ENCODE measurements at places on chromosomes 1 and 21.

DNA sequence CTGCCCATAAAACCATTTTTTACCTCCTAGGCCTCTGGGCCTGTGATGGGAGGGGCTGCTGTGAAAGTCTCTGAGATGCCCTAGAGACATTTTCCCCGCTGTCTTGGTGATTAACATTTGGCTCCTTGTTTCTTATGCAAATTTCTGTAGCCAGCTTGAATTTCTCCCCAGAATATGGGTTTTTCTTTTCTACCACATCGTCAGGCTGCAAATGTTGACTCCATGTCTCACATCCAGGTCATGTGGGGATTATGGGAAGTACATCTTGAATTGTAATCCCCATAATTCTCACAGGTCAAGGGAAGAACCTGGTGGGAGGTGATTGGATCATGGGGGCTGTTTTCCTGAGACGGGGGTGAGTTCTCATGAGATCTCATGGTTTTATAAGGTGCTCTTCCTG, 603.2 kb downstream of the SMYD3 start:
- DNase-seq, result no peak

- no peak for DNase-seq
These were observed 32.9 kb downstream of the IFI44 start for GRCh38 chr1:78682496-78682895.

GRCh38 chr21:46619846-46620245, 15.0 kb upstream of the S100B start:
- no peak for DNase-seq

DNA sequence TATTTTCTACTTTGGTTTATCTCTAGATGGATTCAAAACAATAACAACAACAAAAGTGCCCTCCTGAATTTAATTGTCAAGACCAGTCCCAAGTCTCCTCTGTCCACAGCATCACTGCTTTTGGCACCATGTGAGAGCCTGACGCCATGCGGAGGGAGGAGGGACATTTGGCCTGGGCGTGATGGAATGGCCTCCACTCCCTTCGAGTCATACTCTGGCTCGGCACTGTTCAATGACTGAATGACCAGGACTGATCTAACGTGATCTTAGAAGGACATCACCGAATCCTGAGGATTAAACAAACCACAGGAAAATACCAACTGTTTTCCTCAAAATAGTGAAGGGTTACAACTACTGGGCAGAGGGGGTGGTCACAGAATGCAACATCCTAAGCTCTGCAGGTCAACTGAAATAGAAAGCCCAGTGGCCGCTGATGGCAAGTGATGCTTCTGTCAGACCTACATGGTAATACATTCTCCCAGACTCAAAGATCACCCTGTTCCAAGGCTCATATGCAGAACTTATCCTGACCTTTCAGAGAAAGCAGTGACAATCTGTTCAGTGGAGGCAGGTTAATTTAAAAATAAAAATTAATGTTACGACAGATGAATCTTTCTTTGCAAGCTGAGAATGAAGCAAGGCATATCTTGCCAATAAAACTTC, 19.1 kb downstream of the SRSF4 start:
- DNase-seq, result no peak

DNA sequence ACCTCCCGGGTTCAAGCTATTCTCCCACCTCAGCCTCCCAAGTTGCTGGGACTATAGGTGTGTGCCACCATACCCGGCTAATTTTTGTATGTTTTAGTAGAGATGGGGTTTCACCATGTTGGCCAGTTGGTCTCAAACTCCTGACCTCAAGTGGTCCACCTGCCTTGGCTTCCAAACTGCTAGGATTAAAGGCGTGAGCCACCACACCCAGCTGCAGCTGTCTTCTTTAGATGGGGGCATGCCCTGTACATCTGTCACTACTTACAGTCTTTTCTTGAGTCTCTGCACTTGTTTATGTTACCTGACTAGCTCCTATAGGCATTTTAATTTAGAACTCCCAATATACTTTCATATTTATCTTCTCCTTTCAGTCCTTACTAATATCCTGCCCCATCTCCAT, 64.2 kb downstream of the SELENOF start:
- no peak for DNase-seq

DNA sequence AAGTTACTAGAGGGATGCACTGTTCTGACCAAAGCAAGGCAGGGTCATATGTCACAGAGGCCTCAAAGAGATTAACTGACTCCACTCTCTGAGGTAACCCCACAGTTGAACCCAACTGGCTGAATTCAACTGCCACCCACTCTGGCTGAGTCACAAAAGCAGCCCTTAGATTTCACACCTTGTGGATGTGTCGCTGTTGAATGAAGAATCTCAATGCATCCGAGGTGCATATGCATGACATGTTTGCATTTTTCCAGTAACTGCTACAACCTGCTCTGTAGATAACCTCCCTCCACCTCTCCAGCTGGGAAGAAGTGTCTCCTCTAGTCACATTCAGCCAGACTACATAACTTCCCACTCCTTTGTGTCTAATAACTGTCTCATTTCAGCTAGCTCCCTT, 27.9 kb upstream of the KIF21B start:
- no peak for DNase-seq

GRCh38 chr1:157085421-157085820, 14.2 kb downstream of the ETV3L start:
- DNase-seq, result peak; percentile 43

DNA sequence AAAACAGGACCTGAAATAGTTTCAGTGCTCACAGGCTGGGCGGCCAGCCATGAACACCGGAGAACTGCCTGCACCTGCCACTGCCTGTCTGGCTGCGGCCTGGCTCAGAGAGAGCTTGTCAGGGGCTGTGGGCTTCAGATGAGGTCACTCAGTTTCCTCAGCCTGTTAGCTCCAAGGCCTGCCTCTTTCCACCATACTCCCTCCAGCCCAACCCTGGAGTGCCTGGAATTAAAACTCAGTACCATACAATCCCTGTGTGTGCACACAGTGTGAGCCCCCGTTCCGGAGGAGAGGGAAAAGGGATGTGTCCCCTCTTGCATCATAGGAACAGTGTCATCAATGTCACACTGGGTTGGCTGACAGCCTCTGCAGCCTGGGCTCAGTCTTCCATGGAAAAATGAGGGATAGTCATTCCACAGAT, 16.2 kb downstream of the CACNA1S start:
- DNase-seq, result no peak

- DNase-seq, result no peak
These were observed 5.7 kb downstream of the ST6GALNAC5 start for GRCh38 chr1:76872944-76873343.

- DNase-seq, result no peak
These were observed 40.0 kb downstream of the LHX8 start for GRCh38 chr1:75174031-75174760.

DNA sequence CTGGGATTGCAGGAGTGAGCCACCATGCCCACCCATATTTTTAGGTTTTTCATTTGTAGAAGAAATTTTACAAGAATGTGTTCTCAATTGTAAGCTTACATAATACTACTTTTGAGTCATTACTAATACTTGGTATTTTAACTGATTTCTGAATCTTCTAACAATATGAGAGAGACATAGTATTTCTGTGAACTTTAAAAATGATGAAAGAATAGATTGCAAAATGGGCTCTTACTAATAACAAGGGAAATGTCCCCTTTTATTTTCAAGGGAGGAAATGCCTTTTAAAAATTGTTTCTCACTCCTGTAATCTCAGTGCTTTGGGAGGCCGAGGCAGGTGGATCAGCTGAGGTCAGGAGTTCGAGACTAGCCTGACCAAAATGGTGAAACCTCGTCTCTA, 5.9 kb downstream of the AGO3 start:
- DNase-seq, result peak; percentile 17

DNA sequence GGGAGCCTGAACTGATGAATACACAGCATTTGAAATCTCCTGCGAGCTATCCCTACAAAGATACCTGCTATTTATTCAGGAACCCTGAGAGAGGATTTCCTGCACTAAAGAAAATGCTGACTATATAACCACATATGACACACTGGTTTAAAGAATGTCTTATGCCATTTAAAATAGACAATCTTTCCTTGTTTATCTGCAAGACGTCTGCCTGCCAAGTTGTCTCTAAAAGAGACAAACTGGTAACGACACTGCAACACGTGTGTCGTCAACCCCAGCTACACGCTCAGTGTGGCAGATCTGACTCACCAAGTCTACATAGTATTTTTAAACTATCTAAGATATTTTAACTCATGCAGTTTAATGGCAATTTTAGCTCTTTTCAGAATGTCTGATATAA, 42.7 kb downstream of the APP start:
- DNase-seq, result peak; percentile 59

- no peak for DNase-seq
These were observed 33.3 kb downstream of the SMG7 start for GRCh38 chr1:183505454-183506089.

DNA sequence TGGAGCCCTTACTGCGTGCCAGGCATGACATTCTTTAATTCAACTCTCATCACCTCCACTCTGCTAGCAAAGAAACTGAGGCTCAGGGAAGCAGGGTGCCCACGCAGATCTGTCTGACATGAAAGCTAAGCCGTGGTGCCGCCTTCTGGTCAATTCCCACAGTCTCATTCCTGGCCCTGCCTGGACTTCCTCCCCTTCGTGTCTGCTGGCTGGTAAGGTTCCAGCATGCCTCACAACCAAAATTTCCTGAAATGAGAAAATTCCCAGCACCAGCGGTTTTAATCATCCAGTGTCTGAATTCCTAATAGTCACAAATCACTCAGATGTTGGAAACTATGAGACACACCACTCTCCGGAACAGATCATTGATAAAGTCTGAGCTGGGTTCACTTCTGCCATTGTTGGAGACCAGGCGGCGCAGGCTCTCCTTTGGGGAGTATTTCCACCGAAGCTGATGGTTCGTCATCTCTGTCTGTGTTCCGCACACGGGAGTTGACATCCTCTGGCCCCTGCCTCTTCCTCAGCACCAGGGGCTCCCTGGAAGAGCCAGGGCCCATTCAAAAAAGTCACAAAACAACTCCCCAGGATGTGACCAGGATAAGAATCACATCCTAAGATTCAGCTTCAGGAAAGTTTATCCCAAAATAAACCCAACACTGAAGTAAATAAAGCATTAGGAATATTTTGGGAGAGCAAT, 167.7 kb downstream of the PLPP3 start:
- no peak for DNase-seq

DNA sequence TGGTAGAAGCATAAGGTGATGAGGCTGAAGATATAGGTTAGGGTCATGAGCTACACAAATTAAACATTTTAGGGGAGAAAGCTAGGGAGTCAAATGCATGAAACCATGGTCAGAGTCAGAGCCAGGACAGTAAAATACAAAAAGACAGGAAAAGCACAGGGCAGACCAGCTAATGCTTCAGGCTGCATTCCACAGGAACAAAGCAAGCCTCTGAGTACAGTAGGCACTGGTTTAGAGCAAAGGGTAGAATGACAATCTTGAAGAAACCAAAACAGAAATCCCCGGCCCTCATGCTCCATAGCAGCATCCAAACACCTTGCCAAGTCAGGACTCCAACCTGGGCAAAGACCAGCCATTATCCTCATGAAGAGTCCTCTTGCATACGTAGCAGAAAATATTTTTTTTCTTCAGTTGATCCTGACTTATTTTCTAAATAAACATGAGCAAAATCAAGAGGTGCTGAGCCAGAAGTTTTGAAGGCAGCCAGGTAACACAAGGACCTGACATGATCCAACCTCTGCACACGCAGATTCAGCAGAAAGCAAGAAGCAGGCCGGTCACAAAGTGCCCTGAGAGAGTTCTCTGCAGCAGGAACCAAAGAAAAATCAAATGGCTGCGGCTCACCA, 273.1 kb downstream of the TTLL7 start:
- DNase-seq, result no peak

DNA sequence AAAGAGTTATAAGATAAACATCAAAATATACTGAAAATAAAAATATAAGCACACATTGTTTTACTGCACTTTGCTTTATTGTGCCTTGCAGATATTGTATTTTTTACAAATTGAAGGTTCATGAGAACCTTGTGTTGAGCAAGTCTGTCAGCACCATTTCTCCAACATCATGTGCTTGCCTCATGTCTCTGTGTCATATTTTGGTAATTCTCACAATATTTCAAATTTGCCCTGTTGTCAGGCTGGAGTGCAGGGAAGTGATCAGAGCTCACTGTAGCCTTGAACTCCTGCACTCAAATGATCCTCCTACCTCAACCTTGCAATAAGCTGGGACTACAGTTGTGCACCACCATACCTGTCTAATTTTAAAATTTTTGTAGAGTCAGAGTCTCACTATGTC, 21.3 kb upstream of the CNIH3 start:
- no peak for DNase-seq

- DNase-seq, result peak; percentile 20
These were observed 237.0 kb downstream of the GPATCH2 start for GRCh38 chr1:217393896-217394295.

- DNase-seq, result peak; percentile 13
These were observed 12.7 kb downstream of the CDCA8 start for GRCh38 chr1:37704966-37705365.

- DNase-seq, result no peak
These were observed 132.4 kb downstream of the MAP3K21 start for GRCh38 chr1:233459968-233460367.

DNA sequence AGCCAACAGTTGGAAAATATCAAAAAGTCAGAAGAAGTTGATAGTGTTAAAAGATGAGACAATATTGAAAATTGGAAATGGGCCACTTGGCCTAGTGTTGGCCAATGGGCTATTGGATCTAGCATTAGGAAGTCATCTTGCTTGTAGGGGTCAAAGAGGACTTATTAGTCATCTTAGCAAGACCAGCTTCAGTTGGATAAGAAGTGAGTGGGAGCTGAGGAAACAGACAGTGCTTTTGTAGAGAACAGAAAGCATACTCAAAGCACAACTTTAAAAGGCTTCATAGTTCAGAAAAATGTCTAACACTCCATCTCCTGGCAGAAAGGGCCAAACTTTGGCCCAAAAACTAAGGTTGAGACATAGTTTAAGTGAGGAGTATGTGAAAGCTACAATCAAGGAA, 139.9 kb upstream of the PKN2 start:
- DNase-seq, result no peak

DNA sequence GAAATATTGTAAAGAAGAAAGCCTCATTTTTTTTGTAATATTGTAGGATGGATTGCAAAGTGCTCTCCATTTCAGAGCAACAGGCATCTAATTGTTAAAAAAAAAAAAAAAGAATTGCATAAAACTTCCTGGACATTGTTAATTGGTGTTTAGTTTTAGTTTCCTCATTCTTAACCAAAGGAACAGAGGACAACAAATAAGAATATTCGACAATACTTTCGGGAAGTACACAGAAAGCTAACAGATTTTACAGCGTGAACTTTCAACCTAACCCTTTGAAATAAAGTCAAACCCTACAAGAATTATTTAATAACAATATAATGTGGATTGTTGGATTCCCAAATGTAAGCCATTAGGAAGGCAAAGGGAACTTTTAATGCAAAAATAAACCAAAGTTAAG, 284.4 kb downstream of the KCNT2 start:
- DNase-seq, result no peak

GRCh38 chr1:165992533-165992932, 165.1 kb downstream of the UCK2 start:
- DNase-seq, result no peak

GRCh38 chr1:95138223-95138622, 21.1 kb downstream of the TLCD4 start:
- no peak for DNase-seq

GRCh38 chr1:234246638-234247116, 126.6 kb upstream of the COA6 start:
- no peak for DNase-seq

GRCh38 chr1:224525411-224526040, 90.6 kb upstream of the CNIH3 start:
- peak; percentile 56 for DNase-seq

- DNase-seq, result no peak
These were observed 927 bp downstream of the WNT9A start for GRCh38 chr1:227946624-227947385.
